Urinary bladder (tissue), 4 donors: ENCODE measurements at places on chromosomes 3 and 15. TPM values are rescaled to one million over a fixed set of nuclear protein-coding genes. Genes with fewer than 3 reads are reported as not detected.

- peak; percentile 36 for DNase-seq
Measured at GRCh38 chr3:123027292-123028232, at the start of gene SEMA5B. TSS of gene SEMA5B (minus strand) at chr3:123027763. CDS start at chr3:122961263, 66,500 bp downstream.

GRCh38 chr15:35064576-35065190 is 20.4 kb downstream of the NANOGP8 start:
- no peak for DNase-seq

The MAGI1 gene
- polyA plus RNA-seq: 9.7 TPM

DNA sequence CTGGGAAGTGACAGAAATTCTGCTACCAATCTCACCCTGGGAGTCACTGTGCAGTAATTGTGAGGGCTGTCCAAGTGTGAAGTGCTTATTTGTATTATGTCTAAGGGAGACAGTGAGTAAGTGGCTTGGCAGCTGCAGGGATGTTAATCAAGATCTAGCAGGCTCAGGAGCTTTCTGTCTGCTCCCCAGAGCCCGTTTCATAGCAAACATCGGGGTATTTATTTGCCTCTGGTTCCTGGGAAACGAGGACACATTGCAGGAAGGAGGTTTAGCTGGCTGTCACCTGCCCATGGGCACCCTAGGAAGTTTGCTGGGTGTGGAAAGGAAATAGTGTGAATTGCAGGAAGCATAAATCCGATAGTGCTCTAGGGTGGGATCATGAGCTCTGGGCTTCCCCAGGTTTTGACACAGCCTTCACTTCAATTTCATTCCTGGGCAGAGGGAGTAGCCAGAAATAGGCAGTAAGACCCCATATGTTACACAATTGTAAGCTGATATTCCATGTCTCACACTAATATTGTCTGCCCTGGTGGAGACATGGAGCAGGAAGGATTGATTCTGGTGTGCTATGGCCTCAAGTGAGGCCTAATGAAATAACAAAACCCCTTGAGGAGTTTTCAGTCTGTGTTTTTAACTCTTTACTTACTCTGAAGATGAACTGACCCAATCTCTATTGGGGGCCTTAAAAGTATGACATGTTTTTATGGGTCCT is 74.1 kb upstream of the MITF start:
- no peak for DNase-seq

DNA sequence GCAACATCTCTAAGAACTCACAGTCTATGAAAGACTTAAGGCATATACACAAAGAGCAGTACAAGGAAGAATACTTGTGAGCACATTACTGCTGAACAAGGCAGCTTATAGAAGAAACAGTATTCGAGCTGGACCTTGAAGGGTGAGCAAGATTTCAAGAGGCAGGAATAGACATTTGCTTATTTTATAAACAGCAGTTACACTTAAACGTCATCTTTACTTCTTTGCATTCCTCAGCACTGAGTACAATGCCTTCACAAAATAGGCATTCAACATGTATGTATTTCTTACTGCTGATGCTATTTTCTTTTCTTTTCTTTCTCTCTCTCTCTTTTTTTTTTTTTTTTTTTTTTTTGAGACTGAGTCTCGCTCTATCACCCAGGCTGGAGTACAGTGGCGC is 205.8 kb downstream of the ZIC4 start:
- DNase-seq: no peak

GRCh38 chr3:124116906-124117305 is 125.0 kb upstream of the ROPN1 start:
- DNase-seq: no peak

GRCh38 chr15:29689287-29689986 is 132.8 kb downstream of the TJP1 start:
- no peak for DNase-seq

DNA sequence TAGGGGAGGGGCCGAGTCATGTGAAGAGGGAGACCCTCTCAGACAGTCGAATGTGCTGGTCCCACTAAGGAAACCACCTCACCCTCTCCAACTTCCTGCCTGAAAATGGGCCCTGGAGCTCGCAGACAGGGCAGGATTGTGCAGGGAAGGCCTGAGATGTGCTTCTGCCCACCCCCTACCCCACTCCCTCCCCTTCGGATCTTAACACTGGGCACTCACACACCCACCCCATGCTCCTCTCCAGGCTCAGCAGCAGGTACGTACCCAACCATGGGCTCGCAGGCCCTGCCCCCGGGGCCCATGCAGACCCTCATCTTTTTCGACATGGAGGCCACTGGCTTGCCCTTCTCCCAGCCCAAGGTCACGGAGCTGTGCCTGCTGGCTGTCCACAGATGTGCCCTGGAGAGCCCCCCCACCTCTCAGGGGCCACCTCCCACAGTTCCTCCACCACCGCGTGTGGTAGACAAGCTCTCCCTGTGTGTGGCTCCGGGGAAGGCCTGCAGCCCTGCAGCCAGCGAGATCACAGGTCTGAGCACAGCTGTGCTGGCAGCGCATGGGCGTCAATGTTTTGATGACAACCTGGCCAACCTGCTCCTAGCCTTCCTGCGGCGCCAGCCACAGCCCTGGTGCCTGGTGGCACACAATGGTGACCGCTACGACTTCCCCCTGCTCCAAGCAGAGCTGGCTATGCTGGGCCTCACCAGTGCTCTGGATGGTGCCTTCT is 20.0 kb downstream of the ATRIP start:
- DNase-seq: no peak

The MDFIC2 gene
- not detected for polyA plus RNA-seq

GRCh38 chr15:43903864-43904290 is 77.1 kb downstream of the WDR76 start:
- no peak for DNase-seq

GRCh38 chr3:70771426-70772147 is 459.1 kb upstream of the MDFIC2 start:
- no peak for DNase-seq

DNA sequence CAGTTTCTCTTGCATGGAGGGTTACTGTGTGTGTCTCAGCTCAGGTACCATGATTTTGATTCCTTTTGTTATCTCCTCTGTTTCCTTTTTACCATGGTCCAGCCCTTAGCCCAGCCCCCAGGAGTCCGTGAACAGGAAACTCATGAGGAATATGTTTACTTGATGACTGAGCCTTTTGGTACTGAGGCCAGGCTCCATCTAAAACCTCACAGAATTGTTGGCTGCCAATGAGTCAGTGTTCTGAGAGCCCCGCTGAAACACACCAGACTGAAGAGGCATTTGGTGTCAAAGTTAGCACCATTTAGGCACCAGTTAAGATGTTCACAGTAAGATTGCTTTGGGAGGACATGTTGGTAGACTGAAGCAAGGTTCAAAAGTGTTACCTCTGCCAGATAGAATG is 80.9 kb downstream of the DGKG start:
- no peak for DNase-seq

- DNase-seq: no peak
Measured at GRCh38 chr3:138935863-138936740, 10.8 kb downstream of the FOXL2 start.

The MGA gene
- polyA plus RNA-seq: 7.7 TPM

- no peak for DNase-seq
Measured at GRCh38 chr3:126850370-126851085, 132.4 kb upstream of the PLXNA1 start.

DNA sequence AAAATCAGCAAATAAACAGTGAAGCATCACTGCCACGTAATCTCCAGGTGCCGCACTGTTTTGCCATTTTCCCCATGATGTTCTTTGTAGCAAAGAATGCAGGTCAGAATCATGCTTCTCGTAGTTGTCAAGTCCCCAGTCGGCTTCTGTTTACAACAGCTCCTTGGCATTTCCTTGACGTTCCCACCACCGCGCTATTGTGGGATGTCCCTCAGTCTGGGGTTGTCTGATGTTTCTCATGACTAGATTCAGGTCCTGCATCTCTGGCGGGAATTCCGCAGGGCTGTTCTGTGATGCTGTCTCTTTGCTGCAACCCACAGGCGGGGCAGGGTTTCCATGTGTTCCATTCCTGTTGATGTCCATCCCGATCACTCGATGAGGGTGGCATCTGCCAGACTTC is 117.9 kb upstream of the SMAD3 start:
- no peak for DNase-seq

The RBPMS2 gene
- 90.9 TPM for polyA plus RNA-seq

DNA sequence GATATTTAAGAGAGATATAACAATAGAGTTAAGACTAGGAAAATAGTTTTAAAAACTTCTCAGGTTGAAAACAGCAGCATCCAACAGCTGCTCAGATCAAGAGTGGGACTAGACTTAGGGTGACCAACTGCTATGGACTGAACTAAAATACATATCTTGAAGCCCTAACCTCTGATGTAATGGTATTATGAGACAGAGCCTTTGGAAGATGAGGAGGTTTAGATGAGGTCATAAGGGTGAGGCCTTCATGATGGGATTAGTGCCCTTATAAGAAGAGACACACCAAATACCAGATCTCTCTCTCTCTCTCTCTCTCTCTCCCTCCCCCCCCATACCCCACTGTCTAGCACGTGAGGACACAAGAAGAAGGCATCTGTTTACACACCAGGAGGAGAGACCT is 37.4 kb upstream of the GALNT15 start:
- DNase-seq: no peak

DNA sequence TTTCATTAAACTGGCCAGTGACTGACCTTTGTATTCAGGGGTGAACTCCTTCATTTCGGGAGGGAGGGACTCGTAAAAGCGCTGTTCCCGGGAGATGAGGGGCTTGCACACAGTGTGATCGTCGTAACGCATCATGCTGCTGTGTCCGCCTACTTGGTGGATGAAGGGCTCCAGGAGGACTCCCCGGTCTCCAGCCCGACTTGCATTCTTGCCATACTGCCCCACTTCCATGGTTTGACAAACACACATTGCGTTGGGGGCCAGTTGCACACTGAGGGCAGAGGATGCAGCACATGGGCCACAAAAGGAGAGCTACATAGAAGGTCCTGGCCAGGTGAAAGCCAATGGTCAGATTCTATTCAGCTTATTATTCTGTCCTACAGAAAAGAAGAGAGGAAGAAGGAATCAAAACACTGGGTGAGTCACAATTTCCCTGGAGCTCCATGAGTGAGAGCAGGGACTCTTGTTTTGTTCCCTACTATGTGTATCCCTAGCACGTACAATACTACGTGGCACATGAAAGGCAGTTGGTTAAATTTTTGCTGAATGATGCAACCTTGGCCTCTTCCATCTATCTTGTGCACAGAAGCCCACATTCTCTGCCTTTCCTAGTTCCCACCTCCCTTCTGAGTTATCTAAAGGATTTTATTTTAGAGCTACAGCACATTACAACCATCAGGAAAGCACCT is 24.2 kb upstream of the GMPPB start:
- DNase-seq: no peak

GRCh38 chr15:27563765-27564370 is 535.2 kb downstream of the OCA2 start:
- DNase-seq: no peak

DNA sequence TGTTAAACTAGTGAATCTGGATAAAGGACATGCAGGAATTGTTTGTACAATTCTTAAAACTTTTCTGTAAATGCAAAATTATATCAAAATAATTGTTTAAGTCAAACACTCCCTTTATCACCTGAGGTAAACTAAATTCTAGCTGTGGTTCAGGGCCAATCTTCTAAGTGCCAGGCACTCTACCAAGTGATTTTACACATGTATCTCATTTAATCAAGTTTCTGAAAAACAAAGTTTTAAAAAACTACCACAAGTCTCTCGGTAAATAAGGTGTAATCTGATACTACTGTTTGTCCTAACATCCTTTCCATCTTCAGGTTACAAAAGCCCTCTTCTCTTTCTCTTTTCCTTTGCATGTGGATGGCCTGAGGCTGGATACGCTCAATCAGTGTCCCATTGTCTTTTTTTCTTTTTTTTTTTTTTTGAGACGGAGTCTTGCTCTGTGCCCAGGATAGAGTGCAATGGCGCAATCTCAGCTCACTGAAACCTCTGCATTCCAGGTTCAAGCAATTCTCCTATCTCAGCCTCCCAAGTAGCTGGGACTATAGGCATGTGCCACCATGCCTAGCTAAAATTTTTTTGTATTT is 19.3 kb downstream of the IFT80 start:
- no peak for DNase-seq

- no peak for DNase-seq
Measured at GRCh38 chr3:176663387-176663786, 533.9 kb downstream of the TBL1XR1 start.

GRCh38 chr3:13347390-13347950 is 72.7 kb downstream of the NUP210 start:
- DNase-seq: no peak

DNA sequence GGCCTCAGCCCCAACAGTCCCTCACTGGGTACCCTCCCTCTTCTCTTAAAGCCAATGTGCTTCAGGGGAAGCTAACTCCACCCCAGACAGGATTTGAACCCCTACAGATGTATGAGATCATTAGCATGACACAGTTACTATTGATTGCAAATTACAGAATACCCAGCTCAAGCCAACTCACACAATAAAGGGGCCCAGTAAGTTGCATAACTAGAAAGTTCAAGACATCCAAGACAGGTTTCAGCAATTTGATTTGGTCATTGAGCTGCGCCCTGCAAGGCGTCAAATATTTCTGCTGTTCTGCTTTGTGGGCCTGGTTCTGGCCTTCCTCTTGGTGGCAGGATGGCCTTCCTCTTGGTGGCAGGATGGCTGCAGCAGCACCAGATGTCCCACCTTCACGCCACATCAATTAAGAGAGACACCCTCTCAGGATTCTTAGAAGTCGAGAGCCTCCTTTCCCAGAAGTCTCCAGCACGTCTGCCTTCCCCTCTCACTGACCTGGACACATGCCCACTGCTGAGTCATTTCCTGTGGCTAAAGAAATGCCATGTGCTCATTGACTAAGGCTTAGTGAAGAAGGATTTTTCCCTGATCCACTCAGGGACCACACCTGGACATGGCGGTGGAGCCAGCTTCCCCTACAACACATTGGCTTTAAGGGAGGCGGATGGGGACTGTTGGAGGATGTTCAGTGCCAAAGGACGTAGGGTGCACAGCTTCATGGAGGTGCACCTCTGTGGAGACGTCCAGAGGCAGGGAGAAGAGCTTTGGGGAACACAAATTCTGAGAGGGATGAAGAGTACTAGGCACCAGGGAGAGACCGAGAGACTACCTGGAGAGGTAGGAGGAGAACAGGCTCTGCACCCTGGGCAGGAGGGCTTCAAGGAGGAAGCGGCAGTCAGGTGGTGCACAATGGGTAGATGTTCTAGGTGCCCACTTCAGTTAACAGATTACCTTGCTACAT is 49.1 kb downstream of the DNASE1L3 start:
- DNase-seq: no peak

DNA sequence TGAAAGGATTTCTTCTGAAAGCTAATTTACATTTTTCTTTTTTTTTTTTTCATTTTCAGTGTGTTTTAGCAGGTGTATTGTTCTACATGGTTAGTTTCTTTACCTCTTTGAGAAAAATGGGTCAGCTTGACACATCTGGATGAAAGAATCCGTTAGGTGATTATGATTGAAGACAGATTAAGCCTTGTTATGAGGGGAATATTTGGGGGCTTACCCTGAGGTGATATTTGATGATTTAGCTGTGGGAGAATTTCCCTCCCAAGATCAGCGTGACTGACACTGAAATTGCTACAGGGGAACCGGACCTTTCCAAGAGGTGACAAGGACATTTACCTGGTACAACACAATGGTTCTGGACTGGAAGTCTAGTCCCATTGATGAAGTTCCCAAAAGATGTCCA is 147.5 kb downstream of the NFKBIZ start:
- DNase-seq: no peak

- DNase-seq: no peak
Measured at GRCh38 chr3:179068779-179069530, 2.7 kb downstream of the ZMAT3 start.

The DNAH12 gene
- 0.01 TPM for polyA plus RNA-seq

- DNase-seq: no peak
Measured at GRCh38 chr3:168738527-168739325, 643.0 kb upstream of the GOLIM4 start.
